ENCODE measurements at places on chromosomes 7 and 10. TPM values are rescaled to one million over a fixed set of nuclear protein-coding genes. Genes with fewer than 3 reads are reported as not detected.

The SOSTDC1 gene
- total RNA-seq, result 25.6 TPM

The ELFN1 gene
- 2.5 TPM for total RNA-seq

The PIP gene
- total RNA-seq, result not detected

The FKBP14 gene
- 79.1 TPM for total RNA-seq

The COL17A1 gene
- total RNA-seq, result 9.8 TPM

The NUTM2B gene
- 0.21 TPM for total RNA-seq

The ANXA8 gene
- 7.7 TPM for total RNA-seq

The AGR3 gene
- 16.8 TPM for total RNA-seq

The ABCC2 gene
- 2.3 TPM for total RNA-seq

The OGDHL gene
- 0.79 TPM for total RNA-seq

The BEND7 gene
- total RNA-seq, result 8.8 TPM

The KIF5B gene
- 189 TPM for total RNA-seq

The GIMAP4 gene
- total RNA-seq, result 43.9 TPM

The GIMAP1 gene
- total RNA-seq, result 4.9 TPM

The PDGFA gene
- total RNA-seq, result 28.9 TPM

The ACBD7 gene
- 5.2 TPM for total RNA-seq

The OR9A4 gene
- total RNA-seq, result 0.63 TPM

The FAM25A gene
- not detected for total RNA-seq

The NPM3 gene
- 30.6 TPM for total RNA-seq

The ZNF488 gene
- total RNA-seq, result 0.63 TPM

The TBC1D12 gene
- total RNA-seq, result 52.9 TPM

The SFTPD gene
- not detected for total RNA-seq

Measured in urinary bladder (tissue), 4 donors.